ENCODE measurements at places on chromosomes 2 and 18. TPM values are rescaled to one million over a fixed set of nuclear protein-coding genes. Genes with fewer than 3 reads are reported as not detected.

DNA sequence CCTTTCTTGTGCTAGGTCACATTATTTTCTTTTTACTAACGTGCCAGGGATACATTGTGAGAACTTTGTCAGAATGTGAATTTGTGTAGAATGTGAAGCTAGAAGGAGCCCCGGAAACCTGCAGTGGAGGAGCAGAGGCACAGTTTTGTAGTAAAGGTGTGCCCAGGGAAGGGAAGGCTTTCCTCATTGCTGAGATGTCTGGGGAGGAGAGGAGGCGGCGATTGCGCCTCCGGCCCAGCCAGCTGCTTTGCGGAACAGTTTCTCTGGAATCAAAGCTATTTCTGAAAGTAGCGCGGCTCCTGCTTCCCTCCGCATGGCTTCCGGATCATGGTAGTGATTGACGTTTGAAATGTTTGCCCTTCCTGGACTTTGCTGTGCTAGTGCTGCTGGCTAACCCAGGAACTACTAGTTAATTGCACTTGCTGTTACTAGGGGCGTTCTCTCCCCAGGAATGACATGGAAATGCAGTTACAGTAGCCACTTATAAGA, 83.1 kb upstream of the RBM44 start:
- peaks cover 4% of the 10 kb centered on the region for H3K4me1 ChIP-seq
- H3K36me3 ChIP-seq, result peaks cover 4% of the 10 kb centered on the region
- H3K4me3 ChIP-seq, result no peak overlapping the region
- no peak for DNase-seq
- no peak overlapping the region for H3K27ac ChIP-seq
- no peaks in the 10 kb centered on the region for H3K27me3 ChIP-seq

DNA sequence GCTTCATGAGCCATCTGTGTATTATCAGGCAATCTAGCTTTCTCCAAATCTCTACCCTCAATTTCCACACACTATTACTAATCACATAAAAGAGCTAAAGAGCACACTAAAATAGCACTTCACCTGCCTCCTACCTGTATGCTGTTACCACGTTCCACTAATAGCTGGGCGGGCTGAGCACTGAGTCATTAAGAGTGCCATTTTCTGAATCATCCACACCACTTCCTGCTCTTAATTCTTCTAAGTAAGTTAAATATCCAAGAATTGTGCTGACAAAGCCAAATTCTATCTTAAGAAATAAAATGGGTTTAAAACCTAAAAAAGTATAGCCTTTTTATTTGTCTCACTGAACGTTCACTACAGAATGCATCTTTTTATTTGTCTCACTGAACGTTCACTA, 35.7 kb downstream of the NOL10 start:
- H3K27me3 ChIP-seq, result no peaks in the 10 kb centered on the region
- no peak overlapping the region for H3K4me3 ChIP-seq
- H3K36me3 ChIP-seq, result peaks cover 26% of the 10 kb centered on the region
- peaks cover 13% of the 10 kb centered on the region for H3K4me1 ChIP-seq
- no peak for DNase-seq

GRCh38 chr2:217065695-217066405, 206.0 kb upstream of the TNP1 start:
- no peak for DNase-seq
- no peaks in the 10 kb centered on the region for H3K4me1 ChIP-seq
- H3K27ac ChIP-seq, result no peak overlapping the region
- H3K36me3 ChIP-seq, result no peaks in the 10 kb centered on the region

GRCh38 chr2:239953418-239954061, 71.6 kb downstream of the NDUFA10 start:
- H3K27me3 ChIP-seq, result no peaks in the 10 kb centered on the region
- H3K27ac ChIP-seq, result no peak overlapping the region
- no peaks in the 10 kb centered on the region for H3K4me1 ChIP-seq

- no peaks in the 10 kb centered on the region for H3K4me1 ChIP-seq
- no peak overlapping the region for H3K4me3 ChIP-seq
- no peak for DNase-seq
- no peak overlapping the region for H3K27ac ChIP-seq
- no peaks in the 10 kb centered on the region for H3K36me3 ChIP-seq
- H3K27me3 ChIP-seq, result no peaks in the 10 kb centered on the region
These were observed 170.5 kb downstream of the FMNL2 start for GRCh38 chr2:152505495-152505906.

DNA sequence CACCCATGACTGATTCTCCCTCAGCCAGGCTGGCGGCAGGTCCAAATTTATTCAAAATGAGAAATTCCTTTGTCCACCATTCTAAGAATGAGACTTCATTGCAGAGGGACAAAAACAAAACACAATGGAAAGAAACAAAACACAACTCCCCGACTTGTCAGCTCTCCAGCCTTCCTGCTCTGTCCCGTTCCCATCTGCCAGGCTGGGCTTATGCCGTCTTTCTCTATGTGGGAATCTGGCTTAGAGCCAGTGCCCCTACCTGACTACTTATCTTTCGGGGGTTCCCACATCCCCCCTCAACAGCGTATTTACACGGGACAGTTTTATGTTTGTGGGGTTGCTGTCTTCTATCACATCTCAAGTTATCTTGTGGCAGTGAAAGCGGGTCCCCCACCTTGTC, 13.8 kb downstream of the CELF4 start:
- no peak overlapping the region for H3K4me3 ChIP-seq
- no peaks in the 10 kb centered on the region for H3K36me3 ChIP-seq
- H3K27ac ChIP-seq, result no peak overlapping the region
- DNase-seq, result no peak
- H3K27me3 ChIP-seq, result no peaks in the 10 kb centered on the region

MAB21L4 gene
- not detected for total RNA-seq

- no peak overlapping the region for H3K4me3 ChIP-seq
- peaks cover 3% of the 10 kb centered on the region for H3K27me3 ChIP-seq
- DNase-seq, result no peak
- H3K36me3 ChIP-seq, result no peaks in the 10 kb centered on the region
- H3K4me1 ChIP-seq, result no peaks in the 10 kb centered on the region
These were observed 60.1 kb upstream of the GLI2 start for GRCh38 chr2:120675460-120676130.

DNA sequence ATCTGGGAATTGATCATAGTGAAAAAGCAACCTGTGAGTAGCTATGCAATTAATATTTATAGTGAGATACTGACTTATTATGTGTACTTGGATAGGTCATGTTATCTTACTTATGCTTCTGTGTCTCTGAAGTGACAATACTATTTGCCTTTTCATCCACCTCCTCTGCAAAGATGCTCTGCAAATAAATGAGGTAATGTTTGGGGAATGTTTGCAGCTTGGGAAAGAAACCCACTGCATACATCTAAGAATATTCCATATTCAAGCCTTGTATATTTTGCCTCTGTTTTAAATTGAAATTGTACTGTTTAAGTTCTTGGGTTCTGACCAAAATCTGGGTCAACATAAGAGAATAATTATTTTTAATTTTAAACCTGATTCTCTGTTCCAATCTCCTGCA, 217.4 kb upstream of the DTNA start:
- no peaks in the 10 kb centered on the region for H3K27me3 ChIP-seq
- H3K27ac ChIP-seq, result no peak overlapping the region
- H3K4me1 ChIP-seq, result no peaks in the 10 kb centered on the region
- H3K4me3 ChIP-seq, result no peak overlapping the region
- H3K36me3 ChIP-seq, result no peaks in the 10 kb centered on the region

CIDEA gene
- not detected for total RNA-seq

- H3K36me3 ChIP-seq, result no peaks in the 10 kb centered on the region
- H3K4me1 ChIP-seq, result peaks cover 6% of the 10 kb centered on the region
- no peak overlapping the region for H3K27ac ChIP-seq
- H3K27me3 ChIP-seq, result no peaks in the 10 kb centered on the region
- no peak overlapping the region for H3K4me3 ChIP-seq
These were observed 138.1 kb downstream of the INO80D start for GRCh38 chr2:205947621-205948495.

DNA sequence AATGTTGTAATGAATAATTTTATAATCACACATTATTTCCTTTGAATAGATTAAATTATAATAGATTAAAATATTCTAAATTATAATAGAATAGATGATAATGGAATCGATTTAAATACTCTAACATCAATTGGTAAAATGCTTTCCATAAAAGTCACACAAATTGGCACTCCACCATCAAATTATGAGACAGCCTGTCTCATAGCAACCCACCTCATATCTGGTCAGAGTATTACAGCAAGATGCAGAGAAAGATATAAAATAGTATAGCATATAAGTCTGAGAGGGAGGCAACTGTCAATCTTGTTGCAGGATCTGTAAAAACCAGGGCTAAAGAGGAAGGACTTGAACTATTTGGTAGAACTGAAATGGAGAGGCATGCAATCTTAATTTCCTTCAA, 98.4 kb upstream of the NCKAP5 start:
- DNase-seq, result no peak
- no peaks in the 10 kb centered on the region for H3K36me3 ChIP-seq
- no peak overlapping the region for H3K27ac ChIP-seq
- H3K27me3 ChIP-seq, result no peaks in the 10 kb centered on the region
- H3K4me1 ChIP-seq, result no peaks in the 10 kb centered on the region

- H3K4me3 ChIP-seq, result no peak overlapping the region
- H3K36me3 ChIP-seq, result no peaks in the 10 kb centered on the region
- H3K4me1 ChIP-seq, result no peaks in the 10 kb centered on the region
These were observed 72.2 kb downstream of the HNMT start for GRCh38 chr2:138036522-138036921.

RMC1 gene
- total RNA-seq, result 45.5 TPM

DNA sequence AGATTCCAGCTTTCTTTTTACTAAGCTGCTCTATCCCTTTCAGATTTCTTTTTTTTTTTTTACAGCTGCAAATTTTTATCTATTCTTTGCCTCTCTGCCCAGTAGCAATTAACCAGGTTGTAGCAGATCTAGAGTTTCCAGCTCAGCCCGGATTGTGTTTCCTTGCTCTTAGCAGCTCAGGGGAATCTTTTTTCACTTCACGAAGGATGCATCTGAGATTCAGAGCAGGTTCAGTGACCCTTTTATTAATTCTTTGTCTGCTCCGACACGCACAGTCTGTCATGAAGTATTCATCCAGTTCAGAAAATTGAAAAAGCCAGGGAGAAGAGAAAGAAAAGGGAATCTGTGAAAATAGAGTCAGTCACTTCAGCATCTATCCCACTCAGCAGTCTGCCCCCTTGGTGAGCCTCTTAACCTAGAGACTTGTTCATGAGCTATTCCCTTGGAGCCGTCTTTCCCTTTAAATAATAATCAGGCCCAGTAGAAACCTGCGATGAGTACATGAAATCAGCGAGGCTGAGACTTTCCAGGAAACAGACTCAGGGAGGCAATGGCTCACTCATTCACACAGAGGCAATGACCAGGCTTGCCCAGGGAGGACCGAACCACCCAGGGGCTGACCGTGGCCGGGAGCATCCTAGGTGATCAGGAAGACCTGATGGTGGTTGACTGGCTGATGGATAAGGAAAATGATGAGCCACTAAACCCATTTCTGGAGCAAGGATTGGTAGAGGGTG, 103.4 kb upstream of the ITGA6 start:
- no peaks in the 10 kb centered on the region for H3K27me3 ChIP-seq
- no peaks in the 10 kb centered on the region for H3K36me3 ChIP-seq
- no peak overlapping the region for H3K4me3 ChIP-seq
- no peak overlapping the region for H3K27ac ChIP-seq

- H3K4me1 ChIP-seq, result no peaks in the 10 kb centered on the region
- DNase-seq, result no peak
These were observed at the start of gene ASB18 for GRCh38 chr2:236264256-236264655. Gene ASB18, minus strand, starts transcription at chr2:236264406. Its CDS starts 61 bp downstream, at chr2:236264345.

SERPINB10 gene
- total RNA-seq, result not detected

HRH4 gene
- not detected for total RNA-seq

HOXD12 gene
- not detected for total RNA-seq

DNA sequence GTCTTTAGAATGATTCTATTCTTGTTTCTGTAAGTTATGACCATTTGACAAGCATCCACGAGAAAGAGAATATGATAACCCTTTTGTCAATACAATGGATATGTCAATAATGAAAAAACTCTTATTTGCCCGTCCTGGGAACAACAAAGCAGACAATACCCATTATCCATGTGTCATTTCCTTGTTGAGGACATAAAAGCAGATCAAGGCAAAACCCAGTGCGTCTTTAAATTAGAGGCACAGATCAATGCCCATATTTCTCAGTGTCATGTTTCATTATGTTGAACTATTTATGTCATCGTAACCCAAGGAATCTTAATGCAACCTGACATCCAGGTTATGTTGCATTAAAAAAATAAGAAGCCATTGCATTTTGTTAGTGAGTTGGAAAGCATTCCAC, 365.0 kb upstream of the CELF4 start:
- no peaks in the 10 kb centered on the region for H3K27me3 ChIP-seq
- H3K36me3 ChIP-seq, result no peaks in the 10 kb centered on the region
- no peak overlapping the region for H3K4me3 ChIP-seq
- no peaks in the 10 kb centered on the region for H3K4me1 ChIP-seq

DNA sequence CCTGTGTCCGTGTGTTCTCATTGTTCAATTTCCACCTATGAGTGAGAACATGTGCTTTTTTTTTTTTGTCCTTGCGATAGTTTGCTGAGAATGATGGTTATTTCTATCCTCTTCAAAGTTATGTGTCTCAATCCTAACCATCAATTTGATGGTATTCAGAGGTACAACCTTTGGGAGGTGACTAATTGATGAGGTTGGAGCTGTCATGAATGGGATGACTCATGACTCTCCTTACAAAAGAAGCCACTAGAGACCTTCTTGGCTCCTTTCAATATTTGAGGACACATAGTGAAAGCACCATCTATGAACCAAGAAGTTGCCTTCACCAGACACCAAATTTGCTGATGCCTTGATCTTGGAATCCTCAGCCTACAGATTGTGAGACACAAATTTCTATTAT, 677.1 kb upstream of the DDX18 start:
- no peak overlapping the region for H3K4me3 ChIP-seq
- H3K27me3 ChIP-seq, result no peaks in the 10 kb centered on the region
- no peak for DNase-seq
- H3K4me1 ChIP-seq, result no peaks in the 10 kb centered on the region

GPR17 gene
- total RNA-seq, result not detected

Data from CD8-positive, alpha-beta memory T cell (primary cell).